ENCODE measurements at places on chromosomes 2 and 18.

DNA sequence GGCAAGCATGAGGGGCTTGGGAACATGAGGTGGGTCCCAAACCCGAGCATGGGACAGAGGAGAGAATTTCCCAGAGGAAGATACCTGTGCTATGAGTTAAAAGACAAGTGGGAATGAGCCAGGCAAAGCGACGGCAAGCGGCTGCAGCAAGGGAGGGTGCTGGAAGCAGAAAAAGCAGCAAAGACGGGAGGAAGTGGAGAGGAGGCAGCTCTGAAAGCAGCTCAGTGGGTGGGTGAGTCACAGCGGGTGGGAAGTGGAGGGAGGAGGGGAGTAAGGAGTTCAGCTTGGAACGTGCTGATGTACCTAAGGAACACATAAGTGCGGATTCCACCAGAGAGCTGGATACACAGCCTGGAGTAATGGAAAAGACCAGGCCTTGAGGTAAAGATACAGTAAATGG lies 41.4 kb downstream of the THUMPD2 start:
- DNase-seq: peak; percentile 91

- DNase-seq: no peak
These were observed 51.1 kb downstream of the COLEC12 start for GRCh38 chr18:449374-449773.

- DNase-seq: no peak
These were observed 322.9 kb downstream of the BCL11A start for GRCh38 chr2:60230596-60230995.

DNA sequence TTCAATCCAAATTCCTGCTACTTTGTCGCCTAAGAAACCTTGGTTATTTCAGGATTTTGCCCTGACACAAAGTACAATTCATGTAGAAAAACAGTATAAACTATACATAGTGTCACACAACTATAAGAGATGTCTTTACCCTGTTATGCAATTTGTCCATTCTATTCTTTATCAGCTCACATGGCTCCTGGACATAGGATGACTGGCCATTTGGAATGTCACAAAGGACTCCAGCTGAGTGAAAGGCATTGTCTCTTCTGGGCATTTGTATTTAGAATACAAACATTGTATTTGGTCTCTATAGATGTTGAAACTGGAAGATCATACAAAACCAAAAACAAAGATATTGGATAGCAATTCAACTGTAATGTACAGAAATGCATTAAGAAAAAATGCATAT lies 944.6 kb upstream of the LRRTM1 start:
- no peak for DNase-seq

- DNase-seq: no peak
These were observed 6.3 kb downstream of the MTERF4 start for GRCh38 chr2:241095594-241096290.

- no peak for DNase-seq
These were observed 3.8 kb downstream of the EVX2 start for GRCh38 chr2:176079831-176080539.

DNA sequence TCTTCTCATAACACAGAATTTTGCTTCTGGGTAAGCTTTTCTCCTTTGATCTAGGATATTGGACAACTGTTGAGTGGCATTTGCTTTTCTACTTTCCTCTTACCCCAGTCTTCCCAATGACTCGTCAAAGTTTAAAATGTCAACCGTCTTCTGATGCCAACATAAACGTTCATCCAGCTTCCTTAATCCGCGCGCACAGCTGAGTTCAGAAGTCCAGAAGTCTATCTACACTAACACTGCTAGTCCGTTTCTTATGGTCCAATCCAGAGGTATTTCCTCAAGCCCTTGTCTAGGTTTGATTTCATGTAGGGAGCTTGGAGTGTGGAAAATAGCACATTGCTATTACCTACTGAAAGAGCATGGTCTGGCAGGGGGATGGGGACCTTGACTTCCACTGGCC lies 48.7 kb downstream of the MFSD6 start:
- DNase-seq: no peak

DNA sequence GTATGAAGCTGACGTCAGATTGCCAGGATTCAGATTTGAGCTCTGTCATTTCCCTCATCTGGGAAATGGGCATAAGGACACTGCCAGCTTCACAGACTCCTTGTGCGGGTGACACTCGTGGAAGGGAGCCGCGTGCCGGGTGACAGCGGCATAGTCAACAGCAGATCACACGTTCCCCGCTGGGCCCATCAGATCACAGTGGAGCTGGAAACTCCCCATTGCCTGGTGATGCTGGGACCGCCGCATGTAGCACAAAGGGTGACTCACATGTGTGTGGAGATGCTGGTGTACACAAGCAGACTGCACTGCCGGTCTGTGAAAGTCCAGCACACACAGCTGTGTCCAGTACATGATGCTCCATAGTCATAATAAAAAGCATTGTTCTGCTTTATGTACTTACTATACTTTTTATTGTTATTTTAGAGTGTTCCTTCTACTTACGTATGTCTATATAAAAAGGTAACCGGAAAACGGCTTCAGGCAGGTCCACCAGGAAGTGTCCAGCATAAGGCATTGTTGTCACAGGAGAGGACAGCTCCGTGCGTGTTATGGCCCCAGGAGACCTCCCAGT lies 31.8 kb downstream of the SALL3 start:
- no peak for DNase-seq

GRCh38 chr18:77022556-77022955 lies 110.0 kb downstream of the MBP start:
- DNase-seq: no peak

DNA sequence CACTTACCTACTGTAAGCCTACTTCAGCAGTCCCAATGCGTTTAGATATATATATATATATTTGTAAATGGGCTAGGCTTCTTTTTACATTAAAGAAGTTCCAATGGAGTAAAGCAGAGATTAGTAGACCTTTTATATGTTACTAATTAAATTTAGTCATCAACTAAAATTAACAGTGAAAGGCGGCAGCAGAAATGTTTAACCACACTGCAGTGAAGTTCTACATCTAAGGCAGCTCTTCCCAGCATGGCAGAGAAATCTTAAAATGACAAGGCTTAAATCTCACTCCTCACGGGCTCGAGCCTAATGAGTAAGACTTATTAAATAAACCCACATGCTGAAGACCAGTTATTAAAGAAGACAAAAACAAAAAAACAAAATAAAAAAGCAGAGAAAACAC lies 19.1 kb upstream of the KANSL1L start:
- no peak for DNase-seq

DNA sequence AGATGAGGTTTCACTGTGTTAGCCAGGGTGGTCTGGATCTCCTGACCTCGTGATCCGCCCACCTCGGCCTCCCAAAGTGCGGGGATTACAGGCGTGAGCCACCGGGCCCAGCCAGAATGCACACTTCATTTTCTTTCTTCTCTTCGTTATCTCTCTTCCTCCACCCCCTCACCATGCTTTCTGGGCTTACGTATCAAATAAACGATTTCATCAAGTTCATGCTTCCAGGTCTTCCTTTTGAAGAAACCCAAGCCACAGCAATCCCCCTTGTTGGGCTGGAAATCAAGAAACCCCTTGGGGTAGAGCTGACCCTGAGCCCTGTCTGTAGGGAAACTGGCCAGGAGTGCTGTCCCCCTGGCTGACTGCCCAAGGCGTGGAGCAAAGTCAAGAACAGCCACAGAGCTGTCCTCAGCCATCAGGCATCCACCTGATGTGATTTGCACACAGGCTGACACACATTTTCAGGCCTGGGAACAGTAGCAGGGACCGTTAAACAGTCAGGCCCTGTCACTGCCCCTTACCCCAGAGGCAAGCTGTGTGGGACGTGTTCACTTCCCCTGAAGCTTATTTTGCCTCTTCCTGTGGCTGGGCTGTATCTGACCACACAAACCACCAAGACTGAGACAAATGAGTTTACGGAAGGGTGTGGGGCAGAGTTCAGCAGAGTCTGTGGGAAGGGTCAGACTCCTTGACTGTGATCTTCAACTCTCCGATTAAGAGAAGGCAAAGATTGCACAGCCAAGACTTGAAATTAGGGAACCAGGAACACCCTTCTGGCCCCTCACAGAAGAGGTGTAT lies 15.1 kb upstream of the NMUR1 start:
- peak; percentile 94 for DNase-seq

DNA sequence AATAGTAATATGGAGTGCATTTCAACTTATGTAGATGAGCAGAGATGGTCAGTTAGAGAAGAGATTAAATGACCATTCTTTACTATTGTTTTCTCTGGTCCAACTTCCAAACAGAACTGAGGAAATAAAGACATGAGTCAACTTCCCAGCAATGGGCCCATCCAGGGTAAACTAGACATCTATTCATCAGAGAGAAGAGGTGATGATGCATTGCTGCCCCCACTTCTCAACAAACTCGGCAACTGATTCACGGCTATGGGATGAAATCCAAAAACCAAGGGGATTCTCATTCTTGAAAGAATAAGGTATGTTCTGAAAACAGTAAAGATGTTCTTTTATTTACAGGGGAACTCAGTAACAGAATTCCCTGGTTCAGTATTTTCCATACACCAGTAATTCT lies 190.7 kb downstream of the RDH14 start:
- peak; percentile 67 for DNase-seq

- no peak for DNase-seq
These were observed 6.7 kb upstream of the CYS1 start for GRCh38 chr2:10086950-10087349.

GRCh38 chr2:120854014-120854620 lies 118.4 kb downstream of the GLI2 start:
- DNase-seq: no peak

- DNase-seq: peak; percentile 87
These were observed 55.1 kb upstream of the ACSL3 start for GRCh38 chr2:222805591-222806304.

GRCh38 chr2:223654384-223654915 lies 52.3 kb upstream of the SCG2 start:
- DNase-seq: peak; percentile 96

GRCh38 chr2:64374686-64375085 lies 79.3 kb upstream of the LGALSL start:
- DNase-seq: no peak

DNA sequence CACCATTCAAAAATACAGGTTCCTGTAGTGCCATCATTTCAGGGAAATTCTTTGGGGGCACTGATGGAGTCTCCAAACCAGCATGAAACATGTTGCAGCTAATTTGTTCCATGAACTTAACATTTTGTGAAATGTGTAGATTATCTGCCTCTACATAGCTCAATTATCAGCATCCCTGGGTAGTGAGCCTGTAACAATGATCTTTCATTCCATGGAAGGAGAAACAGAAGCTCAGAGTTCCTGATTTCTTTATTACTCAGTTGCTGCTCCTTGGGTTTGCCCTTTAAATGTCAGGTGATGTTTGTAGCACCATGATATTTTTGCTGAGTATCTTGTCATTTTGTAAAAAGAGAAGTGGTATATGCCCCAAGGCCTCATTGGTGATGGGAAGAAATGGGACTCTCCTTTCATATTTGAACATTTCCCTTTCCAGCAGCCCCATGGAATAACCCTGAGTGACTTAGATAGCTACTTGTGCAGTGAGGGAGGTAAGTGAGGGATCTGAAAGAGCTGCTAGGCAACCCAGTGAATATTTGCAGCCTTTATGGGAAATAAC lies 146.9 kb downstream of the CERS6 start:
- DNase-seq: no peak

GRCh38 chr2:76446872-76447271 lies 736.2 kb upstream of the GCFC2 start:
- DNase-seq: no peak

DNA sequence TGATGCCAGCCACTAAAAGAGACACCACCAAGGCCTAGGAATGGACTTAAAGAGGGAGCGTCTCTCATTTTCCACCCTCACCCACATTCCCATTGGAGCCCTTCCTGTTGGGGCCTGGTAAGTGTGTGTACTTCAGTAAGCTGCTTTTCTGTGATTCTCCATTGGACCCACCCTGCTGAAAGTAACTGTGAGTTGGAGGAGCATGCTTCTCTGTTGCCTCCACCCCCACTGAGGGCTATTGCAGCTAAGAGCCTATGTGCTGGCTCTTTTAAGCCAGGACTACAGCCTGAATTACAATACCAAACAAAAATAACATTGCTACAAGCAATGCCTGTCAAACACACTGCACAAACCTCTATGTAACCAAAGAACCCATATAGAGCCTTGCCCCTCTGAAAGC lies 81.1 kb downstream of the TRABD2A start:
- no peak for DNase-seq

DNA sequence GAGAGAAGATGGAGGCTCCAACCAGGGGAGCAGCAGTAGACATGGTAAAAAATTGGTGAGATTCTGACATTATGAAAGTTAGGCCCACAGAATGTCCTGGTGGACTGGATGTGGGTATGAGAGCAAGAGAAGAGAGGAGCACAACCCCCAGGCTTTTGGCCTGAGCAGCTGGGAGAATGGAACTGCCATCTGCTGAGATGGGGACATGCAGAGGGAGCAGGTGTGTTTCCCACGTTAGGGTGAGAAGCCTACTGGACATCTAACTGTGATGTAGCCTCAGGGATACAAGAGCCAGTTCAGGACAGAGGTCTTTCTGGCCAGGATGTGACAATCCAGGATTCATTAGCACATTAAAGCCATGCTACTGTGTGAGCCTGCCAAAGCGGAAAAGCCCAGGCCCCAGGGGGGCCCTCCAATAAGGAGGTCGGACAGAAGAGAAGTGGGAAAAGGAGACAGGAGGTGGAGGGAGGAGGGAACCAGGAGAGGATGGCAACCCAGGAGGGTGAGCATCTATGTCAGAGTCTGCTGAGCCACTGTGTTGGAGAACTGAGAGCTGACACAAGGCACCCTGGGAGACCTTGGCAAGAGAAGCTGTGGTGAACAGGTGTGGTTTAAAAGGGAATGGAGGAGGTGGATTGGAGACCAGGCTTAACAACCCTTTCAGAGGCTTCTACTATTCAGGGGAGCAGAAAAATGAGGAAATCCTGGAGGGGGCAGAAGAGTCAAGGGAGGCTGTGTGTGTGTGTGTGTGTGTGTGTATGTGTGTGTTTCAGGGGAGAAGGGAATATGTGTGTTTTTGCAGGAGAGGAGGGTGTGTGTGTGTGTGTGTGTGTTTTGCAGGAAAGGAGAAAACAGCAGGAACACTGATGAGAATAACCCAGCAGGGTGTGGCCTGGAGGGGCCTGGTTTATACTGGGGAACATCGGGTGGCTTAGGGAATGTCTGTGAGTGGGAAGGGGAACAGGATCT lies 10.5 kb downstream of the CYB5A start:
- DNase-seq: no peak

DNA sequence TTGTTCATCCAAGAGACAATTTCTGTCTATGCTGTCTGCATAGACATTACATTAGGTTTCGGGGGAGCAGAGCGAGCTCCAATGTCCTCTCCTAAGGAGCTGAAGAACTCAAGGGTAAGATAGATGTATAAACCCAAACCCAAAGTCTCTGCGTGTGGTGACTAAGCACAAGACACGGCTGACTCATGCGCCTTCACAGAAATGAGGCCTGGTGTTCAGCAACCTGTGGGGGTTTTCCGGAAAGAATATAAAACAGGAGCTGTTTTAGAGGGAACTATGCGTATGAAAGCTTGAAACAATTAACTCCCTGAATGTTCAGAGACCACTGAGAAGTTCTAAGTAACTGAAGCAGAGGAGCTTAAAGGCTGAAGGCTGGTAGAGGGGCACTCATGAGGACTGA lies 154.7 kb downstream of the SOX11 start:
- no peak for DNase-seq

GRCh38 chr2:54728669-54729120 lies 5.2 kb downstream of the EML6 start:
- peak; percentile 86 for DNase-seq

GRCh38 chr2:67213270-67213670 lies 183.9 kb upstream of the ETAA1 start:
- no peak for DNase-seq

Data from amniotic epithelial cell (primary cell).